ENCODE measurements at places on chromosomes 1 and 21.

DNA sequence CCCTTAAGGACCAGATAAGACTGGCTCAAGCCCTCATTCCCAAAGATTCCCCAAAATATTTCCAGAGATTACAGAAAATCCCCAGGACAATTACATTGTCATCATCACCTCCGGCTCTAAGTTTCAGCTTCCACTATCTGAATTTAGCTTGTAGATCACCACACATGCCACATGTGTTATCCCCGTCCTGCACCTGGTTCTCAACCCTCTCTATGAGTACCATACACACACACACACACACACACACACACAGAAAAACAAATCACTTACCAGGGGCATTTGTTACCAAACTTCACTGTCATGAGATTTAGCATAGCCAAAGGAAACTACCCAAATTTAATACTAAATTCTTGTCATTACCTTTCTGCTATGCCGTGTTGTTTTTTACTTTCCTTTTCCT lies 15.4 kb upstream of the TSPAN1 start:
- DNase-seq, result no peak

GRCh38 chr21:36093512-36093911 lies 23.7 kb downstream of the CBR1 start:
- no peak for DNase-seq

GRCh38 chr1:159991513-159991912 lies 37.5 kb upstream of the SLAMF9 start:
- DNase-seq, result no peak

- DNase-seq, result no peak
Measured at GRCh38 chr1:41353744-41354143, 7.5 kb upstream of the FOXO6 start.
